ENCODE measurements at places on chromosomes 5 and 9.

- DNase-seq: no peak
Observed at GRCh38 chr9:94096819-94097577, 12.7 kb downstream of the PTPDC1 start.

GRCh38 chr9:99013550-99013949 lies 69.8 kb downstream of the COL15A1 start:
- DNase-seq: no peak

DNA sequence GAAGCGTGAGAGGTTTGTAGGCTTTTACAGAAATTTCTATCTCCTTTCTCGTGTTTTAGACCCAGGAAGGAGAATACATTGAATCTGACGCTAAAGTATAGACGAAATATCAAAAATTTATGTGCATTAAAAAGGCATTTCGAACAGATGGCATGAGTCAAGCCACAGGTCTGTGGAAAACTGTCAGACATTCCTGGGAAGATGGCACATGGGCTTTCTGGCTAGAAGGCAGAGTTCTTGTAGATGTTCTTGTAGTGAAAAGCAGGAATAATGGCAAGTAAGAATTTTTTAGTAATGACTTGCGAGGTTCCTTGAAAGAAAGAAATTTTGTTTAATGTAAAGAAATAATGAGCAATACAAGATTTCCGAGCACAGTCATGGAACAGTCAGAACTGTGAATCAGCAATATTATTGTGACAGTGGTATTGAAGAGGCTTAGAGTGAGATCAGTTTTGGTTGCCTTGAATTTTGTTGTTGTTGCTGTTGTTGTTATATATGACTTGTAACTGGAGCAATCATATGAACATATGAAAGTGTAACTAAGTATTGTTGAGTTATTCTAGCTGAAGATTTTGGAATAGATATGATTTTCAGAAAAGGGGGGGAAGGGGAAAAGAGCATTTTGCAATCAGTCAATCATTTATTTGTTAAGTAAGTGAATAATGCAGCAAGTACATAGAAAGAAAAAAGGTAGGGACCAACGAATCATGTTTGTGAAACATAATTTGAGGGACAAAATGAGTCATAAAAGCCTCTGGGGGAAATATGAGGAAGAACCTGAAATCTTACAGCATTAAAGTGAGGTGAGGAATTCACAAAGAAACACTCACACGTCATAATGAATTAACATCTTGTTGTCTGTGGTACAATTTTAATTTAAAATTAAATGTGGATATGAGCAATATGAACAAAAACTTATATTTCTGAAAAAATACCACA lies 339.0 kb upstream of the CTNND2 start:
- no peak for DNase-seq

- no peak for DNase-seq
Observed at GRCh38 chr5:132056610-132057497, 3.6 kb upstream of the IL3 start.

GRCh38 chr5:162282191-162282590 lies 214.6 kb downstream of the GABRG2 start:
- no peak for DNase-seq

DNA sequence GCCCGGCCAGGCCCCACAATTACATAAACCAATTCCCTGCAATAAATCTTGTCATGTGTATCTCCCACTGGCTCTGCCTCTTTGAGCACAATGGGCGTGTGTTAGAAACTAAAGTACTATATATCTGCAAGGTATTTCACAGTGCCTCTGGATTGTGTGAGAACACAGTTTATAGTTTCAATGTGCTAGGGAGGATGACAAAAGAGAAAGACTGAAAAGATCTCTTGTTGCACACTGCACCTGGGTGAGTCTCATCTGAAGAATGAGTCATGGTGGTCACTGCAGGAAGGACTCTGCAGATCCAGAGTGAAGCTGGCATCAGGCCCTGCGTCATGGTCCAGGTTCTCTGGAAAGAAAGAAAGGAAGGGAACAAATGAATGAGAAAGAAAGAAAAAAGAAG lies 20.7 kb upstream of the CTSV start:
- DNase-seq: no peak

DNA sequence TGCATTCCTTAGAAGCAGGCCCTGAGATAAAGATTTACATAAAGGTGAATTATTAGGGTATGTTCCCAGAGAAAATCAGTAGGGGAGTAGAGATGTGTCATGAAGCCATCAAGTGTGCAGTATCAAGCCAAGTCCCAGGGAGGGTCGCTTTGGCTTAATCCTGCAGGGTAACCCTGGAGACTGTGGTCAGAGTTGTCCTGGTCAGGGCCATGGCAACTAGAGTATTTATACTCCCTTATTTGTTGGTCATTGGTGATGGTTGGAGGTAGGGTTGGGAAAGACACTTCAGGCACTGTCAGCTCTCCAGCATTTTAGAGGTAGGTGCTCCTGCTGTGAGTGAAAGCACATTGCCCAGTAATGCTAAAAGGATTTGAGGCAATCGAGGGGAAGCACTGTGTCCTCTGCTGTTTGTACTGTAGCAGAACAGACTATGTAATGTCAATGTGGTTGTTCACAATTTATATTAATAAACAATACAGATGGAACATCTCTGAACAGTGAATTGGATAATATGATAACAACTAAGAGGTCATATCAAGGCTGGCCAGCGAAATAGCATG lies 108.9 kb downstream of the GDNF start:
- no peak for DNase-seq

- DNase-seq: no peak
Observed at GRCh38 chr5:92629574-92629973, 951.4 kb downstream of the NR2F1-AS1 start.
